GM23248 (cell line): ENCODE measurements at places on chromosomes 5 and 9. TPM values are rescaled to one million over a fixed set of nuclear protein-coding genes. Genes with fewer than 3 reads are reported as not detected.

FREM1 gene
- 0.11 and 0.51 TPM in 2 replicates for total RNA-seq

SMIM3 gene
- total RNA-seq, result 64.9 and 88.3 TPM in 2 replicates

SELENOP gene
- total RNA-seq, result 1.4 and 1.5 TPM in 2 replicates

PRR16 gene
- total RNA-seq, result 32.5 and 33.0 TPM in 2 replicates
